ENCODE measurements at places on chromosomes 1 and 21. TPM values are rescaled to one million over a fixed set of nuclear protein-coding genes. Genes with fewer than 3 reads are reported as not detected.

CHI3L1 gene
- total RNA-seq = not detected

DMRTA2 gene
- total RNA-seq = 1.4 TPM

KMO gene
- total RNA-seq = not detected

GRCh38 chr1:180672105-180672504 is 40.3 kb downstream of the XPR1 start:
- no peak for DNase-seq

GRCh38 chr1:9561429-9561828 is 22.2 kb downstream of the SLC25A33 start:
- peak; percentile 96 for DNase-seq

- DNase-seq = no peak
Measured at GRCh38 chr1:212487286-212487685, 54.6 kb downstream of the NENF start.

GRCh38 chr1:49229555-49229954 is 452.9 kb upstream of the BEND5 start:
- no peak for DNase-seq

DNA sequence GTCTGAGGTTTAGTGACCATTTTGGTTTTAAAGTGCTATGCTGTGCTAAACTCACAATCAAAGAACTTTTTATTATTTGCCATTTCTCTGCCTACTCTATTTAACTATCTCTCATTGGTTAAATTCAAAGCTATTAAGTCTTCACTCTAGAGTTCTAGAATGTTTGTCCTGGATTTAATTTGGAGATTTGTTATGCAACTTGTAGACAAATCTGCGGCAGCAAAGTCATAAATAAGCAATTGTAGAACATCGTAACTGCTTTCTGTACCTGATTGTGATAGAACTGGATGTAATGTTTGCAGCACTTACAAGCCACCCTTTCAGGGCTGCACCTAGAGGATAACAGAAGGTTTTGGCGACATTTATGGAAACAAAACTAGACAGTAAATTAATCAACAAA is 566.5 kb upstream of the ADGRL2 start:
- no peak for DNase-seq

DNA sequence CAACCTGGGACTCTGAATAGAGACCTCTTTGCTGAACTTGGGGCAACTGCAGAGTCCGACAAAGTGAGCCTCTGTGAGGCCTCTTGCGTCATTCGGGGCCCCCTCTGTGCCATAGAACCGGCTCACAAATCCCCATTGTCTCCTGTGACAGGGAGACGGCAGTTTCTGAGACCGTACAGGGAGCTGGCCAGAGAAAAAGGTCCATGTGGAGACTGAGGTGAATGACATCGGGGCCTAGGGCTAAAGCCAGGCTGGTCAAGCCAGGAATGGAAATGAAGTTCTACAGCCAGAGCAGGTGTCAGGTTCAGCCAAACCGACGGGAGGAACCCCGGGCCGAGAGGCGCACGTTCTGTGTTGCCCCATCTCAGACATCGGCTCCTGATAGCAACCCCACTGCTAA is 37.1 kb upstream of the TRIM67 start:
- DNase-seq = no peak

DNA sequence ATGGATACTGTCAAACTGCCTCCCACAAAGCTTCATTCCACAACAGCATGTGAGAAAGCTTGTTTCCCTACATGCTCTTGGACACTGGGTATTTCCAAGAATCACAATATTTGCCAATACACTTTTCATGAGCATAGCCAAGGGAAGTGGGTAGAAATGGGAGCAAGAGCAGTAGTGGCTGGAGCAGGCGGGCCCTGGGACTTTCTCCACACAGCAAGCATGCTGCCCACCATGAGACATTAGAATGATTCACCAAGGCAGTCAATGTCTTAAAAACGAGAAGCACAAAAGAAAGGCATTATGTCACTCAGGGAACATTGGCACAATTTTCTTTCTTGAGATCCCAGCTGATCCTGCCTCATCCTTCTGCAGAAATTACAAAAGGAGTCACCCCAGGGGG is 371.6 kb upstream of the RUNX1 start:
- DNase-seq = no peak

DNA sequence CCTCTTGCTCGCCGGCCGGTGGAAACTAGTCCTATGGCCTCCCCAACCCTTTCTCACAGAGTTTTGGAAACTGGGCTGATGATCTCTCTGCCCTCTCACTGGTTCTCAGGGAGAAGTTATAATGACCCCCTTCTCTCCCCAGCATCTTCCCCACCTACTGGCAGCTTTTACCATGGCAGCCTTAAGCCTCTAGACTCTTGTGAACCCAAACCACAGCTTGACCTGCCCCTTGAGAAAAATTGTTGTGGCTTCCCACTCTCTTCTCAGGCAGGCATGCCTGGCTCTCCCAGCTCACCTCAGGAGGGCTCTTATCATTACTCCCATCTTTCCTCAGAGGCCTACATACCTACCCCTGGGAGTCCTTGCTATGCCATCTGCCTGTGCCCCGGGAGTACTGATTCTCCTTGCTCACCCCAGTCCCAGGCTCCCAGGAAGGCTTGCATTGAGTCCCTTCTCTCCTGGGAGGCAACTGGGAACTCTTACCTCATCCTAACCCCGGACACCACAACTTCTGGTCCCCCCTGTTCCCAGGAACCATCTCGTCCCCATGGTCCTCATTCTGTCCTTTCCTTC is 1.6 kb downstream of the NSUN4 start:
- DNase-seq = peak; percentile 83

- no peak for DNase-seq
Measured at GRCh38 chr1:9048551-9048950, 20.9 kb downstream of the SLC2A5 start.

Measured in M059J (cell line).